ENCODE measurements at places on chromosomes 13 and 19.

DNA sequence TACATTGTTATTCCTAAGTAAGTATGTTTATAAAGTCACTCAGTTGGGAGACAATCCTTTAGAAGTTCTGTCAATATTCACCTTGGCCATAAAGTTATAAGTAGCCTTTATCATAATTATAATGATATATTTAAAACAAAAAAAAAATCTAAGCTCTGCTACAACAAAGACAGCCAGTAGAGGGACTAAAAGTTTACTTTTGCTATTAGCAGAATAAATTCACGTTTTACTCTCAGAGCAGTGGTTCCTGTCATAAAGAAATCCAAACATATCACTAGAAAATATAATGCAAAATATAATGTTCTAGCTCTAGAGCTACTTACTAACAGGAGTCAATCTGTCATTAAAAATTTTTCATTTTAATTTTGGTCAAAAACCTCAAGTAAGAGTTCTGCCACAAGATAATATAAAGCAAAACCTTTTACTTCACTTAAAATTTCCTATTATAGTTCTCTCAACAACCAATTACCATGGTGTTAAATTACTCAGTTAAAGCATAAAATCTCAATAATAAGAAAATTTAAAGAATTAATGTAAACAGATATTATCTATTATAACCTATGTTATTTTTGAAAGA, 17.7 kb downstream of the INTS6 start:
- no peak for DNase-seq

- no peak for DNase-seq
Observed at GRCh38 chr13:26621731-26622401, 64.4 kb downstream of the WASF3 start.

DNA sequence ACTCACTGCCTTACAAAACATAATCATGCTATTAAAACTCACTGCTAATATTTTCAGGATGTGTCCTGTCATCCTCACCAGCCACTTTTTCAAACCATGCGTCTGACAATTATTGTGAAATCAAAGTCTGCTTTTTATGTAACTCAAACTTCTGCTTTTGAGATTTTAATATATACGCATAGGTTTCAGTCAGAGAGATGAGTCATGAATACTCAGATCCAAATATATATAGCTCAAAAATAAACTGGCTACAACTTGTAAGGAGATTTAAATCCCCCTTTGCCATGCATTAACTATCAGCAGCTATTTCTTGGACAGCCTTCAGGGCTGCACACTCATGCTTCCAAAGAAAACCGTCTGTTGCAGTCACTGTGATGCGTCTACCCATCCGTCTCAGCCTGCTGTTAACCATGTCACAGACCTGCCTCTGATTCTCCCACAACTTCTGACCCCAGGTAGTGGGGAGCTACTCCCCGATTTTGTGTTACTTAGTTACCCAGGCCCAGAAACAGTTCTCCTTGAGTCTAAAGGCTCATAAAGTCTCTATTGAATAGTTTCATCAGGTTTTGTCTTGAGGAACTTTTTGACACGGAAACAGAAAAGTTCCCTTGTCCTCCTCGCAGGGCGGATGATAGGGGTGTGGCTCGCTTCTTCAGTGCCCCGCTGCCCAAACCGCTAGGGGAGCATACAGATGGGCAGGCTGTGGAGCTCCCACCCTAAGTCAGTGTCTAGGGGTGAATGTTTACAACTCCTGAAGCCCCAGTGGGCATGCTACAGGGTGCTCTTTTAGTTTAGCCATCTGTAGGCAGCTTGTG, 33.8 kb upstream of the SGCG start:
- no peak for DNase-seq

GRCh38 chr13:33105387-33106005, 89.3 kb downstream of the KL start:
- DNase-seq, result no peak

DNA sequence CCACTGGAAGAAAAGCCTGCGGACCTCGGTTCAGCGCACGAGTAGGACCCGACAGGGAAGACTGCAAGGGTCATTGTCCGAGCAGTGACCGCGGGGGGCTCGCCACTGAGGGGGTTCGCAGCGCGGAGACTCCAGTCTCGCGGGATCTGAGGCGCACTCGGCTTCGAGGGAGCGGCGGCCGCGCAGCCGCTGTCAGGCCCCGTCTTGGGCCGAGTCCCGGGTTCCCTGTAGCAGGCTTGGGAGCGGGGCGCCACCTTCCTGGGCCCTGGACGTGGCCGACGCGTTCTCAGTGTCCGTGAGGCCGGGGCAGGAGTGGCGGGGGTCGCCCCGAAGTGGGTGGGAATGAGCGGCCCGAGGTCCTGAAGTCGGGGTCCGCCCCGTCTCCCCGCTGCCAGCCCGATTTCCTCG, 474 bp upstream of the FAM174C start:
- DNase-seq, result no peak

- no peak for DNase-seq
Observed at GRCh38 chr13:112857914-112858490, 111.0 kb upstream of the MCF2L start.
